ENCODE measurements at places on chromosomes 1 and 21.

DNA sequence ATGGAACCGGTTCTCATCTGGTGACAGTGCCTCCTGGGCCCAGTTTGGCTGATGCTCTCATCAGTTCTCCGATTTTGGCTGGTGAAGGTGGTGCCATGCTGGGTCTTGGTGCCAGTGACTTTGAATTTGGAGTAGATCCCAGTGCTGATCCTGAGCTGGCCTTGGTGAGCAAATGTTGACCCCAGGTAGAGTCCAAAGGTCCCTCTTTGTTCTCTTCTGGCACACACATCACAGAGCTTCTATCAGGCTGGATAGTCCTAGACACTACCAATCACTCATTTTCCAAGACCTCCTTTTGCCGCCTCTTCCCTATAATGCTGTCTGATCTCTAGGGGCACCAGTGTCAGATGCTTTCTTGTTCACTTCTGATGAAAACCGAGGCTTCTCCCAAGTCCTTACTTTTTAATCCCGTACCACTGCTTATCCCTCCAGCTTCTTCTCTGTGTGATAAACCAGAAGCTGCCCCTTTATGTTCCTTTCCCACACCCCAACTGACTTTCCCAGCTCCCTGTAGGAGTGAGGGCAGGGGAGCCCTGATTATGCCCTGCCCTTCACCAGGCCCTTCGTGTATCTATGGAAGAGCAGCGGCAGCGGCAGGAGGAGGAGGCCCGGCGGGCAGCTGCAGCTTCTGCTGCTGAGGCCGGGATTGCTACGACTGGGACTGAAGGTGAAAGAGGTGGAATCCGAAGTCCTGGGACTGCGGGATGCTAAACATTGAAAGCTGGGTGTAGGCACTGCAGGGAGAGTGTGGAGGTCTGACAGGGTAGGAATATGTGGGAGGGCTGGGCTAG, 11.1 kb downstream of the PSMD4 start:
- DNase-seq, result no peak

DNA sequence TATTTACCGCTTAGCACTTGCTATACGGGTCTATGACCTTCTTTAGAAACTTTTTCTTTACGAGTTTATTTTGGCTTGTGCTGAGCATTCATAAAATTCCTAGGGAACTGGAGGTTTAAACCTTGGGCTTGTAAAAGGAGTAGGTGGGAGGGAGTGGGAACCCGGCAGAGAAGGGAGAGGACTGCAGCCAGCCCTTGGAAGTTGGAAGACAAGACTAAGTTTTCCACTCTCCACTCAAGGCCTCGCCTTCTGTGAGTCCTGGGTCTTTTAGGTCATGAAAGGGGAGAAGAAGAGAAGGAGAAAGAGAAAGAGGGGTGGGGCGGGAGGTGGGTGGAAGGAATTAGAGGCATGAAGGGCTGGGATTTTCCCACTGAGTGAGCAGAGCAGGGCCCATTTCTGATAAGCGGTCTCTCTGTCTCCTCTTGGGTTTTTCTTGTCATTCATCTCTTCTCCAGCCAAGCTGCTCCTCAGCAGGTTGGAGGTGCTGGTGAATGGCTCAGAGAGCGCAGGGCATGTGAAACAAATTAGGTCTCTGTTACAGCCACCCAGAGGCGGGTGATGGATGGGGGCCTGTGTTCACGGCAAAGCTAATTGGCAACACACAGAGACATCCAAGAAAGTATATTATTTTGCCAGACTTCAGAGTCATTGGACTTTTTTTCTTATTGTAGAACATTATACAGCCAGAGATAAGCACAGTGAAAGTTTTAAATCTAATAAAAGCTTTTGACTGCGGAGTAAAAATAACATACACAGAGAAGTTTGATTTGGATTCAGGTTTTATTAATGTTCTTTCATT, 247.3 kb downstream of the FOXD2 start:
- DNase-seq, result no peak

GRCh38 chr1:185040408-185040735, 5.0 kb upstream of the RNF2 start:
- no peak for DNase-seq

- no peak for DNase-seq
Observed at GRCh38 chr21:27292783-27293182, 325.9 kb upstream of the ADAMTS5 start.

DNA sequence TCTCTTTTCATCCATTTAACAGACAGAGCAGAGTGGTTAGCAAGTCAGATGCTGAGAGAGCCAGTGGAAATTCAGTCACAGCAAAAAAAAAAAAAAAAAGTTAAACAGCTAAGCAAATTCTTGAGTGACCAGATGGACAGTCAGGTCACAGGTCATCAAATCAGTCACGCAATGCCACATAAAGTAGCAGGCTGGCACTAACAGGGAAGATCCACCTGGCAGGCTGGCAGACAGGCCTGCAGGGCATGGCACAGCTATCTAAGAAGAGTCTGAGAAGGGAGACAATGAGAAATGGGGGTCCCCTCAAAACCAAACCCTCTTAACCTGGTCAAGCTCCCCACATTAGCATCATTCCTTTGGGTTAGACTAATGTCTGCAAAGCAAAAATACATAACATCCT, 371.9 kb downstream of the TTLL7 start:
- no peak for DNase-seq

DNA sequence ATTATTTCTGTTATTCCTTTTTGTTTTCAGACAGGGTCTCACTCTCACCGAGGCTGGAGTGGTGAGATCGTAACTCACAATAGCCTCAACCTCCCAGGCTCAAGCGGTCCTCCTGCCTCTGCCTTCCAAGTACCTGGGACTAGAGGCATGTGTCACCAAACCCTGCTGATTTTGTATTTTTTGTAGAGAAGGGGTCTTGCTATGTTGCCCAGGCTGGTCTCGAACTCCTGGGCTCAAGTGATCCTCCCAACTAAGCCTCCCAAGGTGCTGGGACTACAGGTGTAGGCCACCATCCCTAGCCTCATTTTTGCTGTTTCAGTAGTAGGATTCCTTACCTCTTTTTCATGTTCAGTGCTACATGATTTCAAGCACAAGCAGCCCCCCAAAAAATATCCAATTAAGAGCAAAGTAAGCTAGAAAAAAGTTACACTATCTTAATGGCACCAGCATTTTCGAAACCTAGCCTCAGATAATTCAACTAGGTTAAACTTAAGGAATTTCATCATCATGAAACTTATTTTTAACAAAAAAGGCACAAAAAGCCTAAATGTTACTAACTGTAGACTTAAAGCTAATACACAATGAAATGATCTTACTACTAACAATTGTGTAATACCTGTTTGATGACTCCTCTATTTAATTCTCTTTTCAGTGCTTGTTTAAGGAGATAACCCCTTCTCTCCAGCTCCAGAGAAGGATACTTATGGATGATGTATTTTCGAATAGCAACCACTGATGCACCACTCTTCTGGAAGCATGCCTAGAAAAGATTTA, 16.6 kb downstream of the HP1BP3 start:
- DNase-seq, result no peak

DNA sequence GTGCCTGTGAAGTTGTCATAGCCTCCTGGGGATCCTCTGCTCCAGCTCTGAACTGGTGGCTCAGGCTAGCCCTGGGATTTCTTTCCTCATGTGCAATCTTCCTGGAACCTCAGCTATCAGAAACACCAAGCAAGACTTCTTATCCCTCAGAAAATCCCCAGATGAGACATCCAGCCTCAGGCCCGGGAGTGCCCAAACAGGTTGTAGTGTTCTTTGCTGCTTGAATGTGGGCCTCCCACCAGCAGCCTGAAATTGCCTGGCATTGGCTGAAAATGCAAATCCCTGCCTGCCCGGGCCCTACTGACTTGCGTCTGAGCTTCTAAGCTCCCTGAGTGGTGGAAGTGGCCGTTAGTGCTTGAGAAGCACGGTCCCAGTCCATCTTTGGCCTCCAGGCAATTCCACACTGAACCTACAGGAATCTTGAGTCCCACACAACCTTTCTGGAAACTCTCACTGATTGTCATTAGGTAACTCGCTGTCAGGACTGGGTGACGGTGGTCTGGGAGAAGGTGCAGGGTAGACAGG, 146.8 kb downstream of the ZBTB18 start:
- DNase-seq, result no peak

DNA sequence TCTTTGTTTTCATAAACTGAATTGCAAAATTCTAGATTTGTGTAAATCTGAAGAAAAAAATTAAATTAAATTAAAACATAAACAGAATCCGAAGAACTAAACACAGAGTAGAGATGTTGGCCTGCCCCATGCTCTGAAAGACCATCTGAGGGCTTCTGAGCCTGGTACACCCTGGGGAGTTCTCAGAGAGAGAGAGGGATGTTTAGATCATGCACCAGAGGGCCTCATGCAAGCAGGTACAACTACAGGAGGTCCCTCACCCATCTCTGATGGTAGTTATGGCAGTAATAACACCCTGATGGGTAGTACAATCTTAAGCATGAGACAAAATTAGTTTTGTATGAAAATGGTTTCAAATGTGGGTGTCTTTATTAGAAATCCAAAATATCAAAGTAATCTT, 127.7 kb downstream of the TGFB2 start:
- no peak for DNase-seq

DNA sequence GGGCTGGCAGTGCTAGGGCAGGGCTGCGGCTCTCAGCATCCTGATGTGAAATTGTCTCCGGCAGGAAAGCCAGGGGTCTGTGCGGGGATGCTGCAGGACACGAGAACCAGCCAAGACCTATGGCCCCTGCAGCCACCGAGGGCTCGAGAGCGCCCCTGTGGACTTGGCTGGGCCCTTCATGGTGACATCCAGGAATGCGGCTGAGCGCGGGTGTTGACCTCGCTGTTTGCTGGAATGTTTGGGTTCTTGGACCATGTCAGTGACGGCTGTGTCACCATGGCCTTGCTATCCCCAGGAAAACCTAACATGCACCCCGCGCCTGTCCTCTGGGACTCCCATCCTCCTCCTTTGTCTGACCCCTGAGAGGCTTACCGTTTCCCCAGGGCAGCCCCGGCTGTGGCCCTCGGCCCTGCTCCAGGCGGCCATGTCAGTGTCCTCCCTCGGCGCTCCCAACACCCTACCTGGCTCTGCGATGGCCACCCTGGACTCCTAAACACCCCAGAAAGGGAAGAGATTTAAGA, 14.3 kb upstream of the C1orf174 start:
- no peak for DNase-seq

- DNase-seq, result no peak
Observed at GRCh38 chr1:12745126-12745991, 641 bp upstream of the CFAP107 start.

GRCh38 chr1:914131-914890, 9.4 kb upstream of the SAMD11 start:
- DNase-seq, result no peak

GRCh38 chr1:24502709-24503058, at the start of gene RCAN3:
TSS of gene RCAN3 (plus strand) at chr1:24502836. CDS start at chr1:24514373, 11,537 bp downstream.
- peak; percentile 37 for DNase-seq
